Omental fat pad (tissue), 4 donors: ENCODE measurements at places on chromosomes 6 and 20. TPM values are rescaled to one million over a fixed set of nuclear protein-coding genes. Genes with fewer than 3 reads are reported as not detected.

Gene CARMIL1
- 27.7 TPM for total RNA-seq

Gene CRYBG1
- total RNA-seq = 36.9 TPM

Gene MUC21
- not detected for total RNA-seq

Gene FAM83B
- total RNA-seq = not detected

Gene PXMP4
- 3.6 TPM for total RNA-seq

GRCh38 chr6:42610416-42610815 lies 46.6 kb downstream of the UBR2 start:
- no peak for DNase-seq

DNA sequence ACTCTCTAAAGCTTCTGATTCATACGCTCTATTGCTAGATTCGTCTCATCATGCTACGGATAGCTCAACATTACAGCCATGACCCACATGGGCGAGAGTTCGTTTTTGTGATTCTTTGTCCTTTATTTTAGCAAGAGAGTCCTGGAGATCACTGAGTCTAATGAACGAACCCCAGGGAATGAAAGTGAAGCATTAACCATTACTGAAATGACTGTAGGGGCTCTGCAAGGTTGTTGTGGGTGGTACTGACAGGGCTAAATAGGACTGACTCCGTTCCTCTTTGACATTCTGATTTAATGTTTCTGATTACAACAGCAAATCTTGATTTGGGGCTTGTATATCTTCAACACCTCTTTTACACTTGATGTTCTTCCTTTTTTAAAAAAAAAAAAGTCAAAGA lies 13.7 kb upstream of the RTF2 start:
- no peak for DNase-seq

- DNase-seq = no peak
These were observed 87.3 kb upstream of the NHSL1 start for GRCh38 chr6:138586638-138587037.

GRCh38 chr6:17971128-17972073 lies 16.0 kb downstream of the KIF13A start:
- no peak for DNase-seq

DNA sequence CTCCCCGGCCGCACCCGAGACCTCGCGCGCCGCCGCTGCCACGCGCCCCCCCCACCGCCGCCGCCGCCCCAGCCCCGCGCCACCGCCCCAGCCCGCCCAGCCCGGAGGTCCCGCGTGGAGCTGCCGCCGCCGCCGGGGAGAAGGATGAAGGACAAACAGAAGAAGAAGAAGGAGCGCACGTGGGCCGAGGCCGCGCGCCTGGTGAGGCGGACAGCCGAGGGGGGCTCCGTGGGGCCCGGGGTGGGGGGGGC lies 426 bp downstream of the ASXL1 start:
- DNase-seq = no peak

- DNase-seq = no peak
These were observed 77.8 kb downstream of the STMND1 start for GRCh38 chr6:17179530-17180073.

DNA sequence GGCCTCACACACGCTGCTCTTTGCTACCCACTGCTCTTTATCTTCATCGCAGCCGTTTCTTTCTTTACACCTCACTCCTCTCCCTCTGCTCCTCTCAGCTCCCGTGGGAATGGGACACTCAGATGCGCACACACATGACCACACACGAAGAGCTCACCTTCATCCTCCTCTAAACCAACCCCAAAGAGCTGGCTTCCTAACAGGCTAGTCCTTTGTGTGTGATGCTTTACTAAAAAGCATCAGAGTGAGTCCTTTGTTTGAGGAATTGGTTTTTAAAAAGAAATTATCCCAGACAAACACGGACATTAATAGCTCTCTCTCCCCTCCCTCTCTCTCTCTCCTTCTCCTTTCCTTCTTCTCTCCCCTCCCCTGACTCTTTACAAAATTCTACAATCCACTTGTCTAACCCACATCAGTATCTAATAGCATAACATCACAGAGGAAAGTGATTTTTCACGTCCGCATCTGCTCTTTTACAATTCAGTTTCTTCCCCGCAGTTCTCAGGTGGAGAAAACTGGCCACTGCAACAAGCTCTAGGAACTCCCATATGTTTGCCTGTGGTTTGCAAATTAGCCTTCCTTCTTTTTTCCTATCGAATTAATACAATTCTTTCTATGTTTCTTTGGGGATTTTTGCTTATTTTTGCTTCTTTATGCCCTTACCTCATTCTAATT lies 306.8 kb upstream of the CNR1 start:
- DNase-seq = no peak

GRCh38 chr20:15596220-15596890 lies 976.9 kb downstream of the KIF16B start:
- DNase-seq = no peak

- no peak for DNase-seq
These were observed 192.2 kb upstream of the MARCKS start for GRCh38 chr6:113664909-113665308.

DNA sequence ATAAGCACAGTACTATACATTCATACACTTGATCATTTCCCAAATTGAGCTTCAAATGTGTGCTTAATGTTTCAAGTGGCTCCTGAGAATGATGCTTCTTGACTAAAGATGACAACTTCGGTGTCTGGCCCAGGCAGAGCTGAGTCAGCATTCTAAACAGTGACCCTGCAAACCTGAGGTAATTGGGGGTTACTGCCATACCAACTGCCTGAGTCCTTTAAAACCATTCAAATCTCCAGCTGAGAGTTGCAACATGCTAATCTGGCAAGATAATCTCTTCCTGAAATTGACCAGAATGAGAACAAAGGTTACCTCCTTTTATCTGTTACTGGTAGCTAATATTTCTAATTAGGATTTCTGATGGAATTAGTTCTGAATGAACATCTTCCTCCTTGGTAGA lies 8.2 kb downstream of the BACH2 start:
- no peak for DNase-seq

- DNase-seq = no peak
These were observed 292.5 kb upstream of the CNR1 start for GRCh38 chr6:88458662-88459061.
